ENCODE measurements at places on chromosomes 1 and 21. TPM values are rescaled to one million over a fixed set of nuclear protein-coding genes. Genes with fewer than 3 reads are reported as not detected.

LRRC38 gene
- total RNA-seq = not detected

FAM229A gene
- total RNA-seq = 0.28 TPM

VHLL gene
- total RNA-seq = not detected

GRCh38 chr1:168974611-168975010 lies 131.9 kb upstream of the ATP1B1 start:
- H3K27ac ChIP-seq = no peak overlapping the region
- no peak for DNase-seq
- no peaks in the 10 kb centered on the region for H3K4me1 ChIP-seq
- no peaks in the 10 kb centered on the region for H3K27me3 ChIP-seq

GRCh38 chr1:16120940-16121410 lies 34.9 kb downstream of the EPHA2 start:
- peaks cover 44% of the 10 kb centered on the region for H3K4me1 ChIP-seq
- no peaks in the 10 kb centered on the region for H3K27me3 ChIP-seq
- no peak overlapping the region for H3K27ac ChIP-seq
- no peak for DNase-seq

IGSF9 gene
- 0.16 TPM for total RNA-seq

ANGPTL3 gene
- not detected for total RNA-seq

- H3K4me1 ChIP-seq = peaks cover 75% of the 10 kb centered on the region
- peaks cover 18% of the 10 kb centered on the region for H3K36me3 ChIP-seq
- no peak for DNase-seq
- no peak overlapping the region for H3K4me3 ChIP-seq
- H3K27me3 ChIP-seq = no peaks in the 10 kb centered on the region
- peak overlapping the region; percentile 82 for H3K27ac ChIP-seq
Observed at GRCh38 chr1:112529301-112529700, 20.5 kb downstream of the WNT2B start.

OBSCN gene
- total RNA-seq = 0.06 TPM

DNA sequence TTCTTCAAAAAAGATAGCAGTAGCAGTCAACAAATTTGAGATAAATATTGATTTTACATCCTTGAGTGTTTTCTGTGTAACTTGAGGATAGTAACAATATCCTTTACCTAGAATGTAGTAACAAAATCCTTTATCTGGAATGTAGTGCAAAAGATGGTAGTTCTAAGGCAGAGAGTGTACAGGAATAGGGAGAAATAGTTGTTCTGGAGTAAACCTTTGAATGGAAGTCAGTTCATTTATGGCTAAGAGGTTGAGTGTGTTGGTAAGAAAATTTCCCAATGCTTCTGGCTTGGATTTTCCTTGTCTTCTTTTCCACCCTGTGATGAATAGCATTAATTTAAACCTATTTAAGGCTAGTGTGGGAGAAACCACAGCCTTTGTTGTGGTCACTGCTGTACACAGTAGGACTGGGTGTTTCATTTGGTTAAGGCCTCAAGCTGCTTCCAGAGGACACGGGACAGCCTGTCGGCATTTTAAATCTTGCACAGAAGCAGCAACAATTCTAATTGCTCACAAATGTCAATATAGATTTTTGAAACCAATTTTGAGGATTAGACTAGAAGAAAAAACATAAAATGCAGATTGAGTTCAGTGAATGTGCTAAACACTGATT lies 11.3 kb downstream of the NFIA start:
- no peaks in the 10 kb centered on the region for H3K4me1 ChIP-seq
- H3K27ac ChIP-seq = no peak overlapping the region
- H3K27me3 ChIP-seq = no peaks in the 10 kb centered on the region
- DNase-seq = no peak

DNA sequence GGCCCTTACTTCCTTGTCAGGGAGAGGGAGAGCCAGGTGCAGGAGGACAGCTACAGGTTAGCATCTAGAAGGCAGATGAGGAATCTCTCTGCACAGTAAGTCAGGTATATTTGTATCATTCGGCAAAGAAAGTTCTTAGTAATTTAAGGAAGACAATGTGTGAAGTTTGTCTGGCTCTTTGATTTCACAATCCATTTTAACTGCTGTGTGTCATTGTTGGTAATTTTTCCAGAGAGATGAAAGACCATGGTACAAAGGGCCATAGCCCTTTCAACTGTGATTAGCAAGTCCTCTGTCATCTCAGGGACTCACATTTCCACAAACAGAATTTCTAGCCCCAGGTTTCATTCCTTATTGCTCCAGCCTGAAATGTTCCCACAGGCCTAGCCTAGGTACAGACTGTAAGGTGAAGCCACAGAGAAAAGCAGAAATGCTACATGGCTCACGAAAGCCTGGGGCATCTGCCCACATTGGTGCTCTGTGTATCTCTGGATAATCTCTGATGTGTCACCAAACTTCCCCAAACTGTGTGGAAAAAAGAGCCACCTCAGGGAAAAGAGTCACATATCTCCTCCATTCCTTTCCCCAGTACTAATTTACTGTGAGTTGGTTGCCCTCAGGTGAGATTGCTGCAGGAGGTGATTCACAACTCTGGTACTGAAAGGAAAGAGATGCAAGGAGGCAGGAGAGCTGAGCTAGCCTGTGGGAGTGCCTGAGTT lies 70.6 kb downstream of the SYT6 start:
- no peaks in the 10 kb centered on the region for H3K4me1 ChIP-seq
- DNase-seq = no peak
- H3K4me3 ChIP-seq = no peak overlapping the region
- peaks cover 17% of the 10 kb centered on the region for H3K27me3 ChIP-seq
- no peaks in the 10 kb centered on the region for H3K36me3 ChIP-seq

SLFNL1 gene
- total RNA-seq = 0.03 TPM

VANGL2 gene
- 2.2 TPM for total RNA-seq

GRCh38 chr1:23667411-23667810 lies 24.2 kb upstream of the RPL11 start:
- no peak for DNase-seq
- H3K4me1 ChIP-seq = no peaks in the 10 kb centered on the region
- peaks cover 4% of the 10 kb centered on the region for H3K27me3 ChIP-seq
- no peak overlapping the region for H3K4me3 ChIP-seq
- no peak overlapping the region for H3K27ac ChIP-seq
- no peaks in the 10 kb centered on the region for H3K36me3 ChIP-seq

GRCh38 chr1:156103521-156103947 lies 11.0 kb upstream of the LMNA start:
- H3K4me1 ChIP-seq = peaks cover 68% of the 10 kb centered on the region
- no peak overlapping the region for H3K4me3 ChIP-seq
- H3K27ac ChIP-seq = peak overlapping the region; percentile 97
- no peaks in the 10 kb centered on the region for H3K36me3 ChIP-seq

- H3K27me3 ChIP-seq = no peaks in the 10 kb centered on the region
- H3K4me1 ChIP-seq = no peaks in the 10 kb centered on the region
- no peaks in the 10 kb centered on the region for H3K36me3 ChIP-seq
- H3K4me3 ChIP-seq = no peak overlapping the region
- H3K27ac ChIP-seq = no peak overlapping the region
- DNase-seq = no peak
Observed at GRCh38 chr1:170742600-170742999, 78.7 kb downstream of the PRRX1 start.

DNA sequence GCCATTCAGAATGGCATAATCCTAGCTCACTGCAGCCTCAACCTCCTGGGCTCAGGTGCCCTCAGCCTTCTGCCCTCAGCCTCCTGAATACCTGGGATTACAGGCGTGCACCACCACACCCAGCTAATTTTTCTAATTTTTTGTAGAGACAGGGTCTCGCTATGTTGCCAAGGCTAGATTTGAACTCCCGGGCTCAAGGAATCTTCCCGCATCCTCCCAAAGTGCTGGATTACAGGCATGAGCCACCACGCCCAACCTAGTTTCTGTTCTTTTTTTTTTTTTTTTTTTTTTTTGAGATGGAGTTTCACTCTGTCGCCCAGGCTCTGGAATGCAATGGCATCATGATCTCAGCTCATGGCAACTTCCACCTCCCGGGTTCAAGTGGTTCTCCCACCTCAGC lies 108.9 kb downstream of the LACTBL1 start:
- H3K36me3 ChIP-seq = no peaks in the 10 kb centered on the region
- H3K4me1 ChIP-seq = no peaks in the 10 kb centered on the region
- no peaks in the 10 kb centered on the region for H3K27me3 ChIP-seq
- no peak overlapping the region for H3K4me3 ChIP-seq
- H3K27ac ChIP-seq = no peak overlapping the region
- DNase-seq = no peak

DNA sequence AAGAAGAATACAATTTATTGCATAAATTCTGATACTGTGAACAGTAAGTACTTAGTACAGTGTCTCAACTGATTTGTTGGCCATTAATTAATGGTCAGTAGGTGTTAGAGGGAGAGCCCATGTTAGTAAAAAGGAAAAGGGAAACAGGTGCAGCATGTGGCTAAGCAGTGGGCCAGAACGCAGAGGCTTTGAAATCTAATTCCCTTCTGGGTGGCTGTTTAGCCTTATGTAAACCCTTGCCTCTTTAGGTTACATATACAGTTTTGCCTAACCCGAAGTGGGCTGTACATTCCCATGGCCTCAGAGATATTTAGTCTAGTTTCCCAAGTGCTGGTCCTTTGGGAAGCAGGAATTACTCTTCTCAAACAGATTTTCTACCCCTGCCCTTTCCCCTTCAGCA lies 43.5 kb upstream of the BCL9 start:
- H3K4me1 ChIP-seq = peaks cover 6% of the 10 kb centered on the region
- no peak for DNase-seq
- H3K4me3 ChIP-seq = no peak overlapping the region
- H3K27me3 ChIP-seq = no peaks in the 10 kb centered on the region

- H3K4me1 ChIP-seq = peaks cover 41% of the 10 kb centered on the region
- no peak for DNase-seq
- peak overlapping the region; percentile 96 for H3K4me3 ChIP-seq
- H3K27ac ChIP-seq = peak overlapping the region; percentile 100
- peaks cover 20% of the 10 kb centered on the region for H3K36me3 ChIP-seq
- H3K27me3 ChIP-seq = no peaks in the 10 kb centered on the region
Observed at GRCh38 chr21:37368541-37369279, 2.1 kb downstream of the DYRK1A start.

- H3K4me3 ChIP-seq = no peak overlapping the region
- peaks cover 30% of the 10 kb centered on the region for H3K4me1 ChIP-seq
- no peaks in the 10 kb centered on the region for H3K36me3 ChIP-seq
- no peak overlapping the region for H3K27ac ChIP-seq
Observed at GRCh38 chr1:235054466-235054865, 74.2 kb downstream of the TOMM20 start.

DNA sequence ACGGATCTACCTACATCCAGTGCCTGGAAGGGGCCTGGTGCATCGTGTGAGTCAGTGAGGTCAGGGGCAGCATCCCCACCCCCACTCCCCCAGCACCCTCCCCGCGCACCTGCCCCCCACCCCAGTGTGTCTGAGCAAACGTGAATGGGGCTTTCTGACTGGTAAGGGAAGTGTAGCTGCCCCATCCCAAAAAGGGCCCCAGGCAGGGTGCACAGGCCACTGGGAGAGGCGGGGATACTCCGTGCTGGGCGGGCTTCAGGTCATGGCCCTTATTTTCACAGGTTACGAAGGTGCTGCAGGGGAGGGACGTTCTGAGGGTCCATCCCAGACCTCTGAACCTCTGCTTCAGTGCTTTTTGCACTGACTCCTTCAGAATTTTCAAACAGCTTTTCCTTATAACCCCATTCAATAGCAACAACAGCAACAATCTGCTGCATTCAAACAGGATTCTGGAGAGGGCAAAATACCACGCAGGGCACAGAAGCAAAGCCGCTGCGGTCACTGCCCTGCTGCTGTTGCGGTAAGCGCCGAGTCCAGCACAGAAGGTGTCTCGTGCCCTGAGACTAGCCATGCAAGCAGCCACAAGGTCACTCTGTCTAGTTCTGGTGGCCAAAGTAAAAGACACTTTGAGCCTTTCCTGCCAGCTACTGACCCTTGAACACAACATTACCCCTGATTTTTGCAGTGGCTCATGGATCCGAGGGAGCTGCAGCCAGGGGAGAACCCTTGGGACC lies 10.3 kb downstream of the TTC34 start:
- no peak overlapping the region for H3K4me3 ChIP-seq
- no peak for DNase-seq
- no peak overlapping the region for H3K27ac ChIP-seq
- no peaks in the 10 kb centered on the region for H3K27me3 ChIP-seq
- H3K4me1 ChIP-seq = no peaks in the 10 kb centered on the region

- no peaks in the 10 kb centered on the region for H3K36me3 ChIP-seq
- H3K27me3 ChIP-seq = no peaks in the 10 kb centered on the region
- H3K4me1 ChIP-seq = peaks cover 53% of the 10 kb centered on the region
- DNase-seq = peak; percentile 73
Observed at GRCh38 chr21:45971616-45972352, 9.8 kb upstream of the COL6A1 start.

GRCh38 chr21:21921410-21922232 lies 923.4 kb downstream of the NCAM2 start:
- H3K36me3 ChIP-seq = no peaks in the 10 kb centered on the region
- no peak overlapping the region for H3K27ac ChIP-seq
- no peaks in the 10 kb centered on the region for H3K4me1 ChIP-seq
- no peak overlapping the region for H3K4me3 ChIP-seq
- no peaks in the 10 kb centered on the region for H3K27me3 ChIP-seq

DNA sequence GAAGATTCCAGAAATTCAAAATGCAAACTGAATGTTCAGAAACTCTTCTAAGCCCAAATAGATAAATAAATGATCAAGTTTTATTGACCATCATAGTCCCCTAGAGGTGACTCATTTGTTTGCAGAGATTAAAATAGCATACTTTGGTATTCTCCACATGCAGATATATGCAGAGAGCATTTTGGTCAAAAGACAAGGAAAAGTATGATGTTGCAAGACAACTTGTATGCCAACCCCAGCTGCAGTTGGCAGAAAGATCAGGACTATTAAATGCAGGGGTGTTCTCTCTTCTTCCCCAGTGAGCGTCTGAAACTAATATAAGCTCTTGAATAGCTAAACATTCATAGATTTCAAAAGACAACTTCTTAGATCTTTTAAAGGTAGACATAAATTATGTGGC lies 404.9 kb downstream of the LTN1 start:
- H3K36me3 ChIP-seq = no peaks in the 10 kb centered on the region
- no peaks in the 10 kb centered on the region for H3K4me1 ChIP-seq
- DNase-seq = no peak
- no peak overlapping the region for H3K27ac ChIP-seq
- no peak overlapping the region for H3K4me3 ChIP-seq
- H3K27me3 ChIP-seq = no peaks in the 10 kb centered on the region

- H3K27me3 ChIP-seq = peaks cover 2% of the 10 kb centered on the region
- H3K4me1 ChIP-seq = no peaks in the 10 kb centered on the region
- H3K27ac ChIP-seq = no peak overlapping the region
- no peak for DNase-seq
Observed at GRCh38 chr1:92464588-92465255, 22.0 kb downstream of the GFI1 start.

- no peak for DNase-seq
- no peak overlapping the region for H3K27ac ChIP-seq
- peaks cover 44% of the 10 kb centered on the region for H3K4me1 ChIP-seq
- H3K4me3 ChIP-seq = no peak overlapping the region
Observed at GRCh38 chr1:85368073-85368770, 91.8 kb upstream of the BCL10 start.

TP73 gene
- total RNA-seq = 2.2 TPM

LHX8 gene
- total RNA-seq = 20.5 TPM

Data from SJSA1 (cell line).